Progenitor cell of endocrine pancreas (in vitro differentiated cells): ENCODE measurements at places on chromosomes 3 and 15.

- no peak for DNase-seq
These were observed 59.1 kb downstream of the FMN1 start for GRCh38 chr15:33135355-33135781.

- no peak for DNase-seq
These were observed 11.7 kb downstream of the CHST13 start for GRCh38 chr3:126535636-126536035.

- no peak for DNase-seq
These were observed 20.1 kb downstream of the KBTBD8 start for GRCh38 chr3:67018105-67018788.

DNA sequence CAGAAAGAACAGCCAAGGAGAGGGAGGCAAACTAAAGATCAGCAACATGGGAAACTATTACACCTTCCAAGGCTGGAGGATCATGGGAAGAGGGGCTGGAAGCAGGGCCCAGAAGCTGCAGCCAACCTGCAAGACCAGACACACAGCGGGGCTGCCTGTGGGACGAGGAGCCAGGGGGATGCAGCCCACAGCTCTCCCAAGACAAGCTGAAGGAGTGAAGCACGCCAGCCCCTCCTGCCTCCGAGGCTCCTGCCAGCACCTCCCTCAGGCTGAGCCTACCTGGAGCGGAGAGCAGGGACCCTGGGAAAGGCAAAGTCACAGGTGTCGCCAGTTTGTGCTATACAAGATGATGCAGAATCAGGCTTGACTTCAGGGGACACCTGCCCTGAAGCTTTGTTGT is 133.3 kb downstream of the OSBPL10 start:
- no peak for DNase-seq

GRCh38 chr3:126264381-126264780 is 84.0 kb upstream of the ALDH1L1 start:
- DNase-seq, result no peak

DNA sequence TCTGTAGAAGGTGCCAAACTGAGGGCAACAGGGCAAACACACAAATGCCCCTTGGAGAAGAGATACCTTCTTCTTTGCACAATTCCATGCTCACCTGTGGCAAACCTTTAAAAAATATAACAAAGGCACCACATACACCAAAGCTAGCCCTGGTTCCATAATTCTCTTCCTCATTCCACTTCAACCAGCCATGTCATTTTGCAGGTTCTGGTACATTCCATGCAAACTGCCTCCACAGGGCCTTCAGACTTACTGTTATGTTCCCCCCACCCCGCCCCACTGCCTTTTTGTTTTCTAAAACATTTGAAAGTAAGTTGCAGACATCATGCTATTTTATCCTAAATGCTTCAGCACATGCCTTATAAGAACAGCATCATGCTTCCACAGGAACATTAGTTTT is 269.0 kb downstream of the NSUN3 start:
- no peak for DNase-seq

DNA sequence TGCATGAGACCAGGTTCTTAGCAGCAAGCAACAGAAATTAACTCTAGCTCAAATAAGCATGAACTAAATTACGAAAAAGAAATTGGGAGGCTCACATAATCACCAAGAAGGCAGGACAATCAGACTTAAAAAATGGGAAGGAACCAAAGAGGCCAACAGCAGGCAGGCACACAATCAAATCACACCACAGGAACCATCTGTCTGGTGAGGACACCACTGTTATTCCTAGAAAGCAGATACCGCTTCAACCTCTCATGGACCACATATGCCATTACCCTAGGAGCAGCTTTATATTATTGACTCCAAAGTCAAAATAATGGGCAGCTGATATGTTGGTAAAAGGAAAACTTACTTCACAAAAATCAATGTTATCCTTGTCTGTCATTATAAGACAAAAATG is 51.6 kb downstream of the SUCLG2 start:
- DNase-seq, result no peak

GRCh38 chr15:78993931-78994530 is 49.2 kb upstream of the CTSH start:
- no peak for DNase-seq

GRCh38 chr15:66591322-66591862 is 25.6 kb upstream of the LCTL start:
- no peak for DNase-seq

DNA sequence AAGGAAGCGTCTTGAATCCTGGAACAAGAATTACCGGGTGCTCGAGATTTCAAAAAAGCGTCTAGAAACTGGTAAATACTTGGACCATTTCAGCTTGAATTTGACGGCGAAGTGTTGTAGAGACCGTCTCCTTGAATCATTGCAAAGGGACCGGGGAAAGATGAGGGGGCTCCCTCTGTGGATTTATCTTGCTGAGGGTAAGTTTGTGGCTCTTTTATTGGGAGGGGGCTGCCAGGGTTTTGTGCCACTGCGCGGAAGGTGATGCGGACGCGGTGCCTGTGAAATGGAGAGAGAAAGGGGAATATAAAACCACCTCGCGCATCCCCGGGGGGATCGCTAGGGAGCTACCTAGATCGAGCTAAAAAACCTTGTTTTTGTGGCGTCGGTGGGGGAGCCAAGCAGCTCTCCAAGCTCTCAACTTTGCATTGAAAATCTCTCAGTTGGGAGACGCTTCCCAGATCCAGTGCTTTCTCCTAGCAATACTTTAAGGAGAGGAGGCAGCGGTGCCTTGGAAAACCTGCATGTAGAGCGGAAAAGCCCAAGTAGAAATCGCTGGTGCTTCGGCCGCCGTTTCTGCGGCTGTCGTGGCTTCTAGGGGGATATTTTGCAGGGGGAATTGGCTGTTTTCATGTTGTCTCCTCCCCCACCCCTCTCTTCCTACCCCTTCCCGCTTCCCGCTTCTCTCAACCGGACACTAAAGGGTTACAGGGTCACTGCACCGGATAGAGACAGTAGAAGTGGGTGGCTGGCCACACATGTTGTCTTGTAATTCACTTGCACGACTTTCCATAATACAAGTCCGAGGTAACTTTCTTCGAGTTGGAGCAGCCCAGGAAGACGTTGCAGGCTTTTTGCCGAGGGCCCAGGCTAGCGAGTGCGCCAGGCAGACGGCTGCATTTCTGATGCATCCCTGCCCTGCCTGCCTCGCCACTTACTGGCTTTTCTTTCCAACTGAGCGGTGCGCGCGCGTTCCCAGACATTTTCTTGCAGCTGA is 187.6 kb downstream of the NLGN1 start:
- peak; percentile 20 for DNase-seq

GRCh38 chr3:186922224-186922623 is 8.1 kb upstream of the ST6GAL1 start:
- DNase-seq, result no peak
